ENCODE measurements at places on chromosomes 7 and 10.

DNA sequence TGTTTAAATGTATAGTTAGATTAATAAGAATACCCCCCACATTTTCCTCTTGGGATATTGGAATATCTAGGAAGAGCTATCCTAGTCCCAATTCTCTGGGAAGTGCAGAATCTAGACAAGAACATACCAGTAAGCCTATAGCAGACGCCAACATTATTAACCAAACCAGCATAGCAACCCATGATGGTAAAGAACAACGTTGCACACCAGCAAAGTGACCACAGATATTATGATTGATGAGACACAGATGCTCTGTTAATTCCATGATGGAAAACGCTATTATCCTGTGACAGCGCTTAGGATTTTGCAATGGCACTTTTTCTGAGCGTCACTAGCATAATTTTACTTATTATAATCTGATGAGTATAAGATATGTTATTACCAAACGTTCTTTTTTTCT, 603.1 kb upstream of the PCDH15 start:
- DNase-seq, result no peak

GRCh38 chr7:144057954-144058353, 9.2 kb downstream of the OR2A5 start:
- peak; percentile 93 for DNase-seq

- DNase-seq, result no peak
Observed at GRCh38 chr10:123009105-123009820, 457 bp downstream of the ACADSB start.

GRCh38 chr7:4764402-4765007, 10.9 kb upstream of the AP5Z1 start:
- DNase-seq, result no peak

DNA sequence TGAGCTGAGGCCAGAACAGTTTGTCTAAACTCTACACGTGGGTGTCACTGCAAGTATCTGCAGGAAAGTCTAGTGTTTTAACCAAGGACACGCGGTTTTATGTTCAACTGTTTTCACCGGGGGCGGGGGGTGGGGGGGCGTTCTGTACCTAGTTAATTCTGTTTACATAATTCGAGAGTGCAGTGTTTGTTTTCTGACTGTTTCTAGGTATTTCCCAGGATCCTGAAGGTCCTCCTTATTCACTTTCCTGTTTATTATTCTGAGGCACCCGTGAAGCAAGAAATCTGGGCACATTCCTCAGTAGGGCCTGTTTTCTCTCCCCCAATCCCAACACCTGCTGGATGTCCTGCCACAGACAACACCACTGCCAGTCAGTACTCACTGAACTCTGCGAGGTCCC, 7.6 kb downstream of the LOXL4 start:
- no peak for DNase-seq

GRCh38 chr7:78014401-78014800, 215.8 kb downstream of the PHTF2 start:
- DNase-seq, result no peak

DNA sequence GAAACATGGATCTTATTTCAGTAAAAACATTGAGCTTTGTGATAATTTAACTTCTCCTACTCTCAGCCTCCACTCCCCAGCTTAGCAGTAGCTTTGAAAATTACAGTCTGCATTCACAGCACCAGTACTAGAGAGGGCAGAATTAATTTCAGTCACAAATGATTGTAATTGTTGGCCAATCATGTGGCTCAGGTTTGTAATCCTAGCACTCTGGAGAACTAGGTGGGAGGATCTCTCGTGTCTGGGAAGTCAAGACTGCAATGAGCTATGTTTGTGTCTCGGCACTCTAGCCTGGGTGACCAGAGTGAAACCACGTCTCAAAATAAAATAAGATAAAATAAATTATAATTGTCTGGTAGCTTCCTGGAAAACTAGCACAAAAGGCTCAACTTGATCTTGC, 620.9 kb downstream of the TNS3 start:
- no peak for DNase-seq

- DNase-seq, result peak; percentile 69
Observed at GRCh38 chr10:12067336-12067735, 1.4 kb upstream of the DHTKD1 start.

- peak; percentile 62 for DNase-seq
Observed at GRCh38 chr10:97531401-97531986, 32.8 kb downstream of the UBTD1 start.

DNA sequence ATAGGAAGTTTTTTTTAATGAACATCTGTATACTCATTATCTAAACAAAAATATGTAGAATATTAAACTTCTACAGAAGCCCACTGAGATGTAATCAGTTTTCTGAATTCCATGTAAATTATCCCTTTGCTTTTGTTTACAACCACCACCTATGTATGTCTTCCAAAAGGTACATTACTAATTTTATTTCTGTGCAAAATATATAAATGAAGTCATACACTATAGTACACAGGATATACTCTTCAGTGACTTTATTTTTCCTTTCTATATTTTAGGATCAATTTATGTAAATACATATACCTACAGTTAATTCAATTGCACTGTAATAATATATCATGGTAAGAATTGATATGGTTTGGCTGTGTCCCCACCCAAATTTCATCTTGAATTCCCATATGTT, 1236.9 kb downstream of the DNAJB9 start:
- no peak for DNase-seq

DNA sequence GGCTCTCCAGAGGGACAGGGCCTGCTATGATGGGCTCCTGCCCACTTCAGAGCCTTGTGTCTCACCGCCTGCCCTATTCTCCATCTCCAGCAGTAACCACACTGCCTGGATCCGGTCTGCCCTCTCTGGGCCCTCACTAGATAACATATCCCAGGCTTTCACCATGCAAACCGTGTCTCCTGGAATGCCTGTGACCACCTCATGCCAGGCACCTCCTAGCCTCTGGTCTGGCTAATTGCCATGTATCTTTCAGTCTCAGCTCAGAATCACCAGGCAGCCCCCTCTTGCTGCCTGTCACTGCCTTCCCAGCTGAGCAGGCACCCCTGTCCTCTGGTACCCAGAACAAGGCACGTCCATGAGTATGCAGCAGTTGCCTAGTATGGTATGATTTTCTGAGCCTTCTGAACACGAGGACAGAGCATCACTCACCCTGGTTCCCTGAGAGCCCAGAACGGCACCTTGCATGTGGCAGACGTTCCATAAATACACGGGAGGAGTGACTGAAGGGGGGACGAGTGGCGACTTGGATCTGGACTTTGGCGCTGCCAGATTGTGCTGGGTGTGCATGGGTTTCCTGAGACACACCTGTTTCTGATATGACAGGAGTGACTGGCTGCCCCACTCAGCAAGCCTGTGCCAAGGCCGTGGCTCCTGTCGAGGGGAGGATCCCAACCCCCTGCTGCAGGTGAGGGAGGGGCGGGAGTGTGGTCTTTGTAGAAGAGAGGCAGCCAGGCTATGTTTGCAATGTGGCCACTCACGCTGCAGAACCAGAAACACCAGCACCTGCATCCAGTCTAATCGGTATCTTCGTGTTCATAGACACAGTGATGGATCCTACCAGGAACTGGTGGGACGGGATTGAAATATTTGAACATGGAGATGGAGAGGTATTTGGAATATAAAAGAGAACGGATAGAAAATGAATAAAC, 95.2 kb downstream of the VOPP1 start:
- DNase-seq, result no peak

GRCh38 chr10:3740157-3740871, 44.7 kb downstream of the KLF6 start:
- DNase-seq, result peak; percentile 22

- no peak for DNase-seq
Observed at GRCh38 chr7:132402096-132402495, 174.2 kb downstream of the PLXNA4 start.
